Astrocyte of the spinal cord (primary cell): ENCODE measurements at places on chromosomes 16 and 17.

GRCh38 chr16:87054856-87055255 is 262.3 kb downstream of the C16orf95 start:
- DNase-seq = no peak

GRCh38 chr16:15034266-15035162 is 21.4 kb downstream of the NTAN1 start:
- no peak for DNase-seq

- DNase-seq = no peak
Measured at GRCh38 chr17:10797476-10798328, 6.2 kb downstream of the TMEM238L start.

GRCh38 chr17:32471652-32472051 is 15.1 kb upstream of the CDK5R1 start:
- DNase-seq = no peak

- no peak for DNase-seq
Measured at GRCh38 chr17:46020023-46020761, 21.1 kb downstream of the STH start.

DNA sequence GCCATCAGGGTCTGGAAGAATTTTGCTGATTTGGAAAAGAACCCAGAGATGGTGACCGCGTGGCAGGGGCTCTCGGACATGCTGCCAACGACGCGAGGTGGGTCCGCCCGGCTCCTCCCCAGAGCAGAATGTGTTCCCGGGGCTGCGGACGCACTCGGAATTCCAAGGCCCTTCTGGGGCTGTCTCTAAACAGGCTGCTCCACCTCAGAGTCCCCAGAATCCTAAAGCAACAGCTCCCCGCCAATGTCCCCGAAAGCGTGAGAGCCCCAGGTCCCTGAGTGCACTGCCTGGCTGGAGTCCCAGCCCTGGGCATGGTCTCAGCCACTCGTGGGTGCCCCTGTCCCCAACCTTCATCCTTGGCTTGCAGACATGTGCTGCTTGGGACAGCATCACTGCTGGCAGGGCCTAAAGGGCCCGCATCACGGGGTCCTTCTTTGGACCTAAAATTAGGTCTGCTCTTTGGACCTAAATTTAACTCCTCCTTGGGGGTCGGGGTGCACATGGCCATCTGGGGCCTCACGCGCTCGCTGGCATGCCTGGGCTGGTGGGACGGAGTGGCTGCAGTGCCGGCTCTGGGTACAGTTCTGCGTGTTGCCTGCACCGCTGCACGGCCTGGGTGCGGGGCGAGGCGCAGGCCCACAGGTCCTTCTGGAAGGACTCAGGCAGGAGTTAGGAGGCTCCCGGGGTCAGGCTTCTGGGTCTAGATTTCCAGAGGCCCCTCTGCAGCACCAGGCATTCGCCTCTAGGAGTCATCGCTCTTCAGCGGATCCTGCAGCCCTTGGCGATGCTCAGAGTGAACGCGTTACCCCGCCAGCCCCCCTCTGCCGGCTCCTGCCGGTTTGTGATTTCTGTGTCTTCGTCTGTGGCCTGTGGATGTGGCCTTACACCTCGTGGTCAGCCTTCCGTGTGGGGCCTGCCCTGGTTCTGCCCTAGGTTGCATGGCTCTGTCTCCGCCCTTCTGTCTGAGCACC is 41.9 kb upstream of the CHMP6 start:
- DNase-seq = no peak

GRCh38 chr17:53492532-53492931 is 330.2 kb upstream of the KIF2B start:
- DNase-seq = no peak

DNA sequence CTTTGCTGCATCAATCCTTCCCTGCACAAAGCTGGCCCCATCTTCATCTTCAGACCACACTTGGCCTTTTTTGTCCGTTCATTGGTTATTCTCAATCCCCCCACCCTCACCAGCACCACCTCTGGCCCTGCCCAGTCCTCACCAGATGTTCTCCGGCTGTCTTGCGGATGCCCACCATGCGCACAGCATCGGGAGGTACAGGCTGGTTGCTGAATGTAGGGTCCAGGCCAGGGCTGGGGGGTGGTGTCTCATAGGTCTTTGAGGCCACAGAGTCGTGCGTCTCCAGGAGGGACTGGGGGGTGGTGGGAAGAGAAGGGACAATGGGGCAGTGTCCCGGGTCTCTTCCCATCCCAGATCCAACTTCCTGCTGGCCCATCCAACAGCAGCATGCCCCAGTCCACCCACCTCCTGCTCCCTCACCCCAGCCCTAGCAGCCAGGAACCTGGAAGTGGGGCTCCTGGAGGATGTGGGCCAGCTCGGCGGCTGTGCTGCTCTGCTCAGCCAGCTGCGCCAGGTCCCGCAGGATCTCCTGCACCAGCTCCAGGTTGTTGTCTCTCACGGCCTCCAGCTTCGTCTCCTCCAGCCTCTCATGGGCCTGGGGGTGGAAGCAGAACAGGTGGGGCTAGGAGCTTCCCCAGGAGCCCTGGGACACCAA is 24.4 kb downstream of the MPP2 start:
- no peak for DNase-seq

- DNase-seq = no peak
Measured at GRCh38 chr16:60217787-60218186, 1483.7 kb upstream of the GOT2 start.

GRCh38 chr17:63519116-63519881 is 3.9 kb upstream of the KCNH6 start:
- DNase-seq = no peak

GRCh38 chr17:36749493-36749892 is 148.1 kb downstream of the MRM1 start:
- DNase-seq = no peak

DNA sequence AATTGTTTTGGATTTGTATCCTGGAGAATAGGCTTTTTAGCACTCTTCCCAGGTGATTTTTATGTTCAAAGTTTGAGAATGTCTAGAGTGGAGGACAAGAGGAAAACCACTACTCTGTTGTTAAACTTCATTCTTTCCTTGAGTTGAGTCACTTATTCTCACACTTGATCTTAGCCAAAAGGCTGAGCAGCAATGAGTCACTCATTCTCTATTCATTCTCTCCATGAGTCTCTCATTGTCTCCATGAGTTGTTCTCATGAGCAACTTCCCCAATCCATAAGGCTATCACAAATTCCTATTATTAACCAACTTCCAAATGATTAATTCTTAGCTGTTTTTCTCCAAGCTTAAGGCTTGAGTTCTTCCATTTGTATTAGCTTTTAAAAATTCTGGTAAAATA is 1393.3 kb downstream of the CDH8 start:
- peak; percentile 82 for DNase-seq

DNA sequence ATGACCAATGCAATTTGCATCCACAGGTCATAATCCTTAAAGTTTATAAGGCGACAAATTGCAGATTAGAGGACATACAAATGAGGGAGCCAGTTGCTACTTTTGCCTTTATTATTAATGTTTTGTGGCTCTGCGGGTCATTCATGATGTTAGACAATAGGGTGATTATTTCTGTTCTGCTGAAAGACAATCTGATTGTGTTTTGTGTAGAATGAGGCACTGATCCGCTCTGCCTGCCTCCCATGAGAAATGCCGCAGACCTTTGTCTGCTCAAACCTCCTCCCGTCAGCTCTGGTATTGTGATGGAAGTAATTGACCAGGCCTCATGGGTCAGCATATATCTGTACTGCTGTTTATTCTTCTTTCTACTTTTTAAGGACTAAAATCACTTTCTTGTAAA is 224.9 kb downstream of the PRKCA start:
- no peak for DNase-seq

DNA sequence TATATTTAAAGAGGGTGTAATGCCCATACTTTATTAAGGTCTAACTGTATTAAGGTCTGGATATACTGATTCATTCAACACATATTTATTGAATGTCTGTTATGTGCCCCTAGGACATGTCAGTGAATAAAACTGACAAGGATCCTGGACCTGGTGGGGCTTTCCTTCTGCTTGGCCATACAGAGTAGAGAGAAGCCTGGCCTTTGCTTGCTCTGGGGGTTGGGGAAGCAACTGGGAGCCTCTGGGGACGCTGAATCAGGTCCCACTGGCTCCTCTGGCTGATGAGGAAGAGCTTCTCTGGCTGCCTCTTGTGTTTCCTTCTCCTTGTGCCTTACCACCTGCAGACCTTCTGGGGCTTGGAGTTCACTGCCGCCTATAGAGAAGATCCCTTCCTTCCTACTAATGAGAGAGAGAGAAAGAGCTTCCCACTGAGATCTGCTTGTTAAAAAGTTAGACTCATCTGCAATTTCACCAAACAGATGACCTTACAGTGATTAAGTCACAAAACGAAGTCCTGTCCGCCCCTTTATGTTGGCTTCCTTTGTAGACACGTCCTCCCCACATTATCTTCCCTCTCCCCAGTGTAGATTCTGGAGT is 49.7 kb downstream of the MSI2 start:
- DNase-seq = no peak

DNA sequence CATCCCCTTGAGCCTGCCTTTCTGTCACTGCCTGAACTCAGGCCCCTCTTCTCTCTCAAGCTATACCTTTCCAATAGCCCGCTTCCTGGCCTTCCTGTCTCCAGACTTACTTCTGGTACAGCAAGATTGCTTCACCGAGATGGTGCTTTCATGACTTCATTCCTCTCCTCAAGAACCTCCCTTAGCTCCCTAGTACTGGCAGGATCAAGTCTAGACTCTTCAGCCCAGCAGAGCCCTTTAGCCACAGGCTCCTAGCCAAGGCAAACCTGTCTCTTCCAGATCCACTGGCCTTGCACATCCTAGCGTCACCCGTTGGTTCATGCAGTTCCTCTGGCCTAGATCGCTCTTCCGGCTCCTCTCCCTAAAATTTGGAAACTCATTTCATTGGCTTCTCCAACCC is 6.4 kb upstream of the ATP2A3 start:
- no peak for DNase-seq

DNA sequence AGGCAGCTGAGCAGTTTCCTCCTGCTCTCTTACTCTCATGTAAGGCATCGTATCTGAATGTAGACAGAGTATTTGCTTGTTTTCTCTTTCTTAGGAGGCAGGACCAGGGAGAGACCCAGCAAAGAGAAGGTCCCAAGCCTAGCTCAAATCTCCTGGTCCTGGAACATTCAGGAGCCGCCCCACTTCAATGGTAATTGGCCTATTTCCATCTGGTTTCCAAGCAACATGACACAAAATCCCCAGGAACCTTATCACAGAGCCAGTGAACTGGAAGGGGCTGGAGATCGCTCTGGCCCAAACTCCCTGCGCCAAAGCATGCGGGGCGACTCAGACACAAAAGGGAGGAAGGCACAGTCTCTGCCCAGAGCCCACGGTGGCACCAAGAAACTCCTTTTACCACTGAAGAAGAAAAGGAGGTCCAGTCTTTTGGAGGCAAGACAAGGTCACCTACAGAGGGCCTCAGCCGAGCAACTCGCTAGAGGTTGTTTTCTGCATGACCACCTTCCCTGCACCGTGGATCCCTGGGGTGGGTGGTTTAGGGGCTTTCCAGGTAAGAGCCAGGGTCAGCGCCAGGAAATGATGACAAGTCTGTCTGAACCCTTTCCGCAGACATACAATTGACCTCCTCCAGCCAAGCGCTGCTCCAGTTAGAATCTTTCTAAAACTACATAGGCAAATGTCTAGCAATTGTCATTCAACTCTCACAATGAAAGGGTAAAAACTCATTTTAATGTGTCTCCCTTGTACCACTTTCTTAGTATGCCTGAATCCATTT is 394.7 kb downstream of the SOX9 start:
- DNase-seq = peak; percentile 83

DNA sequence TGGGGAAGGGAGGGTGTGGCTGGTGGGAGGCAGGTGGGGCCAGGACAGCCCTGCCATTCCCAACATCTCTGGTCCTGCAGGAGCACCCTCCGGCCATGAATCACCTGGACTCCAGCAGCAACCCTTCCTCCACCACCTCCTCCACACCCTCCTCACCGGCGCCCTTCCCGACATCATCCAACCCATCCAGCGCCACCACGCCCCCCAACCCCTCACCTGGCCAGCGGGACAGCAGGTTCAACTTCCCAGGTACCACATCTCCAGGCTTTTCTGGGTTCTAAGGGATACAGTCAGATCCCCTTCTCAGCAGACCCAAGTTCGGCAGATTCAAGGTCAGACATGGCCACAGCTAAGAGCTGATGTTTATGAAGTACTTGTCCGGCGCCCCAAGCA is 33.8 kb upstream of the LGALS9 start:
- no peak for DNase-seq

- DNase-seq = no peak
Measured at GRCh38 chr17:65370669-65371131, 190.7 kb downstream of the AXIN2 start.

DNA sequence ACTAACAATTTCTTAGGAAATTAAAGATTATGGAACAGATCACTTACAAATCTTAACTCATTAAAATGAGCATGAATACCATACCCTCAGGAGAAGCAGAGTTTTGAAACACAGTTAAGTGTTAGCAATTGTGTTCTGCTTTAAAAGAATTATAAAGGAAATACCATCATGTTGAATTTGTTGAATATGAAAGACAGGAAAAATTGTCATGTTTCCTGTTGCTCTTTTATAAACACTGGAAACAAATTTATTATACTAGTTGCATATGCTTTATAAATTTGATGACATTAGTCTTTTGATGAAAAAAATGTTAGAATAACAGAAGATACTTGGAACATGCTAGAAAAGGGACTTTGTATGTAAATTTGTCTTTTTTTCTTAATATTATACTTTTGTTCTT is 59.7 kb downstream of the VMP1 start:
- DNase-seq = no peak

DNA sequence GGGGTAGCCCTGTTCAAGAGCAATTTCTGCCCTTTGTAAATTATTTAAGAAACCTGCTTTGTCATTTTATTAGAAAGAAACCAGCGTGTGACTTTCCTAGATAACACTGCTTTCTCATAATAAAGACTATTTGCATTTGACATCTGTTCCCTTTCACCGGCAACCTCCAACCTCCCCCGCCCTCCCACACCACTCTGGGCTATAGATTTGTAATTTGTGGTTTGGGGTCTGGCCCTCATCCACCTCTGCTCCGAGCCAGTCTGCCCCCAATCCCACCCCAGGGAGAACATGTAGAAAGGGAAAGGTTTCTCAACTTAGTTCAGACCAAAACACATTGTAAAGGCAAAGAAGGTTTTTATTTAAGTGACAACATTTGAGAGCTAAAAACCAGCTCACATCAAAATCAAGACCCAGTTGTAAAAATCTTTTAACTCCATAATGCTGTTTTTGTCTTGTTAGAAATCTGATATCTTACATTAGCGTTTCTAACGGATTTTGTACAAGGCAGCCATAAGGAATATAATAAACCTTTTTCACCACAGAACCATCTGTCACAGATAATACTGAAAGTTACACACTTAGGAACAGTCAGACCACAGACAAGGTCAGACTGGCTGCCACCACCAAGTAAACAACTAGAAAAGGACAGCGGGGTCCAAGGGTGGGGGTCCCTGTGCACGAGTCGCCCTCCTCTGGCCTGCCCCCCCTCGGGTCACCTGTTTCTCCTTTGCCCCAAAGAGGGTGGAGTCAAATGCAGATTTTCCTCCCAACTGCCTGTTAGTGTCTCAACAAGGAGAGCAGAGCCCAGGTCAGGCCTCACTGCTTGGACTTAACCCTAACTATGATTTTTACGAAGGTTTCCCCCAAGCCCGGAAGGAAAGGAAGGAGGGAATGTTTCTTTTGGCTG is 6.9 kb downstream of the PIMREG start:
- DNase-seq = no peak

- DNase-seq = peak; percentile 44
Measured at GRCh38 chr17:16377941-16378341, 3.0 kb upstream of the UBB start.
